Stimulated activated CD8-positive, alpha-beta memory T cell treated with anti-CD3 and anti-CD28 coated beads, Interleukin-7, amount 100 ng/mL, for 1 hour (primary cell): ENCODE measurements at places on chromosomes 4 and X.

DNA sequence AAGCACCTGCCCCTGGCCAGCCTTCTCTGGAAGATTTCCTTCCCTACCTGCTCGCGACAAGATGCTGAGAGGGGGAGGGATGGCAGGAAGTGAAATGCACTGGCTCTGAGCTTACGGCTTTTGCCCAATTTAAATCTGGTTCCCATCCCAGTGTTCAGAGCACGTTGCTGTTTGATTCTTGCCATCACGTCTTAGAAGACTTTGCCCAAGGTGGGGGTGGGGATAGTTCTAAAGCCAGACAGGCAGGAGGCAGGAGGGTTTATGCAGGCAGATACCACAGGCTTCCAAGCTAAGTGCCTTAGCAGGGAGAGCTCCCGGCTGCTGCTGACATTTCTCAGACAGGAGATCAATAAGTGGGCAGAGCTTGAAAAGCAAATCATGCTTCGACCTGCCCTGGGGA, 393.9 kb downstream of the MID1IP1 start:
- DNase-seq, result no peak

- no peak for DNase-seq
These were observed 25.9 kb downstream of the ADH1A start for GRCh38 chr4:99264927-99265326.

- DNase-seq, result no peak
These were observed 35.8 kb downstream of the FGFBP1 start for GRCh38 chr4:15902746-15903145.

GRCh38 chrX:51608766-51609165, 9.9 kb downstream of the CENPVL3 start:
- no peak for DNase-seq

DNA sequence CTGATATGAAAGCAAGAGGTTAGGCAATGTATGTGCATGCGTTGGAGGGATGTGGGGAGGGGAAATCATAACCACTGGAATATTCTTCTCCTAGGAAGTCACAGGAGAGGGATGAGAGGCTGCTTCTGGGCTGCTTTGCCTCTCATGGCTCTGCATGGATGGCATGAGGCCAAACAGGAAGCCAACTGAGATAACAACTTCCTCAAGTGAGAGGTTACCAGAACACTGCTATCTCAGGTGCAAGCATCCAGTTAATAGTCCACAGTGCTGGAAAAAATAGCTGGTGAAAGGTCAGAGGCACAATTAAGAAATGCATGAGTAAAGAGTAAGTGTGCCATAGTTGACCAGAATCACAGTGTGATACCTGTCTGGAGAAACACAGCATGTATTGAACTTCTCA, 113.3 kb downstream of the ELOVL6 start:
- DNase-seq, result no peak

DNA sequence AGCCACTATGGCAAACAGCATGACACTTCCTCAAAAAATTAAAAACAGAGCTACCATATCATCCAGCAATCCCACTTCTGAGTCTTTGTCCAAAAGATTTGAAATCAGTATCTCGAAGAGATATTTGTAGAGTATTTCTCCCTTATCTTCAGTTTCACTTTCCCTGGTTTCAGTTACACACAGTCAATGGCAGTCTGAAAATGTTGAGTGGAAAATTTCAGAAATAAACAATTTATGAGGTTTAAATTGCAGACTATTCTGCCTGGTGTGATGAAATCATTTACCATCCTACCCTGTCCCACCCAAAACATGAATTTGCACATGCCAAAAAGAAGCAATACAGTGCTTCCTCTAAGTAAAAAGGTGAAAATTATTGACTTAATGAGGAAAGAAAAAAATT, 43.9 kb downstream of the NPY2R start:
- no peak for DNase-seq

DNA sequence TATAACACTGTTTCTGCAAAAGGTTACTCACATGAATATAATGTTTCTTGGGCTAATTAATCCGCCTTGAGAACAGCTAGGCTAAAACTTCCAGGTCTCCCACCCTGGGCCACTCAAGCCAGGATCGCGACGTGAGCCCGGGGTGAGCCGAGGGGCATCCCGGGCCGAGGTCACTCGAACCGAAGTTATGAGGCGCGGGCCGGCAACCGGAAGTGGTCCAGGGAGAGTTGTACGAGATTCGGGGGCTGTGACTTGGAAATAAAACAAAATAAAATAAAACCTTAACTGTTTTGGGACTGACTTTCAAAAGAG, 317 bp downstream of the CMC4 start:
- DNase-seq, result no peak

DNA sequence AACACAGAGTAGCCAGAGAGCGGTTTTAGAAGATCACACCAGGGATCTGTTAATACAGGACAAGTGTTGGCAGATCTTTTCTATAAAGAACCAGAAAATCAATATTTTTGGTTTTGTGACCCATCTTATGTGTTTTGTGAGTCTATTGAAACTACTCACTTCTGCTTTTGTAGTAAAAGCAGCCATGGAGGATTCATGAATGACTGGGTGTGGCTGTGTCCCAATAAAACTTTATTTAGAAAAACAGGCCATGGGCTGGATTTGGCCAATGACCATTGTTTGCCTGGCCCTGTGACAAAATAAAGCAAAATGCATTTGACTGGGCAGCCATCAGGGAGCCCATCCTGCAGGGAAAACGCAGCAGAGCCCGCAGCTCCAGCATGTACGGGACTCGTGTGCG, 99.9 kb upstream of the ADRA2C start:
- DNase-seq, result no peak
